M059J (cell line): ENCODE measurements at places on chromosomes 3 and 15.
A peak's percentile ranks its signal among the peaks of the same experiment; 100 is the strongest.

GRCh38 chr3:70517124-70517890 lies 204.9 kb upstream of the MDFIC2 start:
- DNase-seq: no peak

DNA sequence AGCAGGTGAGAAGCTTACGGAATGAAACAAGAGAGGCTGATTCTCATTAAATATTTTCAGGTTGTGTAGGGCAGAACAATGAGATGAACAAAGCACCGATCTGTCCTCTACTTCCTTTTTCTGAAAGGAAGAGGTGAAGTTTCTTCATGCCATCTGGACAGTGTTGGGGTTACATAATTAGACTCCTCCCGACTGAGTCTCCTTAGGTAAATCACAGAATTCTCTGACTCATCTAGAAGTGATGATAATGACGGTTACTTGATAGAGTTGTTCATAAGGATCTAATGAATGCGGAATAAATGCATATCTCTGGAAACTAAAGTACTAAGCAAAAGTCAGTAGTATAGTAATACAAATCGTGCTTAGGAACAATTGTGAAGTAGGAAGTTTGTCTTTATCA lies 21.2 kb downstream of the CRTC3 start:
- peak; percentile 9 for DNase-seq

DNA sequence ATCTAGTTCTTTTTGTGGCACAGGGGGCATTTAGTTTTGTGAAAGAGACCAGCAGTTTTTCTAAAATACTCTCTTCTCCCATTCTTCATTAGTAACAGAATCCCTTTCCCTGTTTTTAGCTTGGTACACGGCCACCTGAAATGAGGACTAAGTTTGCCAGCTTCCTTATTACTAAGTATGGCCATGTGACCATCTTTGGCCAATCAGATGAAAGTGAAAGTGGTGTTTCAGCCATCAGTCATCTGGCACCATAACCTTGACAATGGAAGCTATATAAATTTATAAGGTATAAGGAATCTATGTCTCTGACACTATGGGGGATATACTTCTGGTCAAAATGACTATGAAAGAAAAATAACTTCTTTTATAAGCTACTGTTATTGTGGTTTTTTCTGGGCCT lies 570.4 kb downstream of the AGBL1 start:
- peak; percentile 56 for DNase-seq

DNA sequence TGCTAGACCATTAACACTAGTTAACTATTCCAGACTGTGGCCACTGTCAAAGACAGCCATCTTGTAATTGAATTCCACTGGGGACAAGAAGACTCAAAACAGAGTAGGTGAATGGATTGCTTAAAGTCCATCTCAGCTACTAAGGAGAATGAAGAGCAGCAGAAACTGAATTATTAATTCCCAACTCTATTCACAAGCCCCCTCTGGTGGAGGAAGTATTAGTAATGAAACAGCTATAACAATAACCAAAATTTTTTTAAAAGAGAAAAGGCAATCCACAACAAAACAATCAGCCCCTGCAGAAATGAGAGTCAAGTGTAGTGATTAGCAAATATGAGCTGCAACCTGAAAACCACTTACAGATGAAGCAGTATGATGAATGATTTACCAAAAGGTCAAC lies 302.8 kb downstream of the FHIT start:
- peak; percentile 12 for DNase-seq

DNA sequence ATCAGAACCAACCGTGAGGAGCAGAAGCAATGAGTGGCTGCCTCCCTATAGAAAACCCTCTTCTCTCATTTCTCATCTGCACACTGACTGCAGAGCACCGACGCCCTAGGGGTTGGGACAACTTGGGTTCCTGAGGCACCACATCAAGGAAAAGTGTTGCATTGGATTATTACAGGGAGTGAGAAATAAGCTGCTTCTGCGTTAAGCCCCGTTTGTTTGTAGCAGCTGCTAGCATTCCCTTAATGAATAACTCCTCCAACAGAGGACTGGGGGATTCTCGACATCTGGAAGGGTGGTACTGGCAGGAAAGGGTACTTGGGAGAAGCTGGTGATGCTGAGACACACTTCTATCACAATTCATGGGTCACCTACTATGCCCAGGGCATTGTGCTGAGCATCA lies 25.3 kb upstream of the AGBL1 start:
- DNase-seq: no peak

GRCh38 chr3:170107941-170108340 lies 70.1 kb downstream of the GPR160 start:
- DNase-seq: no peak
